ENCODE measurements at places on chromosomes 4 and X.

DNA sequence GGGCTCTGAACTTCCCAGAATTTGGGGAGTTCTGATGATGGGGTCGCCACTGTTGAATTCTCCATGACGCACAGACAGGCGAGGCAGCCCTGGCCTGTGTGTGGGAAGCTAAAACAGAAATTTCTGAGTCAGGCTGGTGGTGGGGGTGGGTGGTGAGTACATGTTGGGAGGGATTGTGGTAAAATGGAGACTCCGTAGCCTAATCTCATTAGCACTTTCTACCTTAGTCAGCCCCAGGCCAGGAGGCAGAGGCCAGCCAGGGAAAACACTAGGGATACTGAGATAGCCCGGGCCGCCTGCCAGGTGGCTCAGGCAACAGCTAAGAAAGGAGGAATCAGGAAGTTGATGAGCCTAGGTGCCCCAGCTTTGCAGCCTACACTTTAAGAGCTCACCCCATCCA is 39.3 kb upstream of the NHSL2 start:
- no peak for DNase-seq

DNA sequence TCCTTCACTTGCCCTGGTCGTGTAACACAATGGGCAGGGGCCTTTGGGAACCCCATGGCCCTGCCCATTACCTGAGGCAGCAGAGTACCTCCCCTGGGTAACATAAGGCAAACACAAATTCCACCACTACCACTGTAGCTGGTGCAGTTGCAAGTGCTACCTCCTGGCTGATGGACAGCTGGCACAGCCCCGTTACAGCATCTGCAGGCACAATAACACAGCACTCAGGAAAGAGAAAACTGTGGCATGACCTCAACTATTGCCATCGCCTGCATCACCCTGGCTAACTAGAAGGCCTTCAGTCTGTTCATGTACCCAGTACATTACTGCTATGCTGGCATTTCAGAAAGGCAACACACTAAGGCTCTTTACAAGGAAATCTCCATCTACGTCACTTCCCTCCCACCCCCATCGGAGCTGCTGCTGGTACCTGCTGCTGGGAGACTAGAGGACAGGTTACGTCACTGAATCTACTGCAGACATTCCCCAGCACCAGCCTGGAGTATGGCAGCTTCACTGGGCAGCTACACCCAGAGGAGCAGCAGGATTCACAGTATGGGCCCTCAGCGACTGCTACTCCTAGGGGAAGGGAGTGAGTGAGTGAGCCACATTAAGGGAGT is 39.4 kb downstream of the ARFIP1 start:
- no peak for DNase-seq

DNA sequence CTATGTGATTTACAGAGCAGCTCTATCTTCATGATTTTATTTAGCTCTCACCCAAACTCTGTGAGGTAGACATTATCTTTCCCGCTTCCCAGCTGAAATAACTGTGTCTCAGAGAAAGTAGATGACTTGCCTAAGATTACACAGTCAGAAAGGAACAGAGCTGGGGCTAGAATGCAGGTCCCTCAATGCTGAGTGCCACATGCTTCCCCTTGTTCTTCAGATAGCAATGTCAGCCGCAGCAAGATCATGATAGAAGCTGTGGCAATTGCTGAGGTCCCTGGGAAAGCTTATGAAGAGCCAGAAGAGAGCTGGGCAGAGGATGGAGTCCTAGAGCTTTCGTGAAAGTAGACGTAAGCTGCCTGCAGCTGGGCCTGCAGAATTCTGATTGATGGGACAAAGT is 11.1 kb upstream of the GABRE start:
- DNase-seq: no peak

DNA sequence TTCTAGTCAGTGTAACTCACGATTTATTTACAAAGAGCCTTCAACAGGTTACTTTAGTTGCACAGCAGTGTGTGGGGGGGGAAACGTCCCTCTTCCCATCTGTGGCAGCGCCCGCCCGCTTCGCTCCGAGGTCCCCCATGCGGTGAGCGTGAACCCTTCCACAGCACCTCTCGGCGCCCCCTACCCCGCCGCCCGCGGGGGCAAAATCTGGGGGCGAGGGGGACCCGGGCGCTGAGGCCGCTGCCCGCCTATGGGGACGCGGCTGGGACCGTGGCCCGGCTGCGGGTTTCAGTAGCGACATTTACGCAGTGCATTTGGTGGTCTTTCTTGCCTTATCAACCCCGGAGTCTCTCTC is 6.4 kb downstream of the NKX6-1 start:
- no peak for DNase-seq

GRCh38 chr4:76198411-76199237 is 15.0 kb downstream of the SCARB2 start:
- DNase-seq: peak; percentile 82

DNA sequence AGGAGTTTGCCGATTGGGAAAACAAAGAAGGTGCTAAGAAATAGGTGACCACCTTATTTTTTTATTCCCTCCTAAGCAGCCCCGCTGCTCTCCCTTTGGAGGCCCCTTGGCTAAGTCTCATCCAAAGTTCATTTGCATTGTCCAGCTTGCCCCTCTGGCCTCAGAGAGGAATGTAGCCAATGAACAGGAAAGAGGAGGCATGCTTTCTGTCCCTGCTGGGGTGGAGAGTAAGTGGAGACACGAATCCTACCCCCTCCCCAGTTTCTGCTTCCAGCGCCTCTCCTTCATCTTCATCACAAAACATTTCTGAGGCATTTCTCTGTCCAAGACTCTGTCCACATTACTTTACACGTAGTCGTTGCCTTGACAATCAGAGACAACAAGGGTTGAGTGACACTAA is 38.7 kb downstream of the NLGN3 start:
- DNase-seq: no peak

DNA sequence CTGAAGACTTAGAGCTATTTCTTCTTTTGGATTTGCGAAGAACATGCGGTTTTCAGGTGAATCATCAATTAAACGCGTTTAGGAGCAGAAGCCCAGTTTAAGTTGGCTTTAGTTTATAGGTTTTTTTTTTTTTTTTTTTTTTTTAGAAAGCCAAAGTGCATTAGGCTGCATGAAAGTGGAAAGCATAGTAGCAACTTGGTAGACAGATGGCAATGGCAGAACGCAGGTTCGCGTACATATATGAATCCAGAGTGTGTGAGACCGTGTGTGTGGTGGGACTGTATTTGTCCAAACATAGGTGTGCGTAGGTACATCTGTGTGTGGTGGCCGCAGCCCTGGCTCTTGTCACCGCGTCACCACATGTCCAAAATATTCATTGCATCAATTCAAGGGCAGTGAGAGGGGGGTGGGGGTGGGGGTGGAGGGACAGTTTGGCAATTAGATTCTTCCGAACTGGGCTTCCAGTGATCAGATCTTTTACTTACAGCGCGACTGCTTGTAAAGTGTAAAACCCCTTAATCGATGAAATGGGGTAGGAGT is 901 bp downstream of the JADE1 start:
- no peak for DNase-seq

- DNase-seq: no peak
These were observed 126.6 kb downstream of the PALLD start for GRCh38 chr4:168623484-168623883.

Measured in skeletal muscle cell (primary cell).